ENCODE measurements at places on chromosomes 1 and 21.

- DNase-seq = no peak
Measured at GRCh38 chr1:185565302-185565701, 168.9 kb upstream of the HMCN1 start.

GRCh38 chr1:29201595-29202051 is 19.9 kb upstream of the SRSF4 start:
- no peak for DNase-seq

DNA sequence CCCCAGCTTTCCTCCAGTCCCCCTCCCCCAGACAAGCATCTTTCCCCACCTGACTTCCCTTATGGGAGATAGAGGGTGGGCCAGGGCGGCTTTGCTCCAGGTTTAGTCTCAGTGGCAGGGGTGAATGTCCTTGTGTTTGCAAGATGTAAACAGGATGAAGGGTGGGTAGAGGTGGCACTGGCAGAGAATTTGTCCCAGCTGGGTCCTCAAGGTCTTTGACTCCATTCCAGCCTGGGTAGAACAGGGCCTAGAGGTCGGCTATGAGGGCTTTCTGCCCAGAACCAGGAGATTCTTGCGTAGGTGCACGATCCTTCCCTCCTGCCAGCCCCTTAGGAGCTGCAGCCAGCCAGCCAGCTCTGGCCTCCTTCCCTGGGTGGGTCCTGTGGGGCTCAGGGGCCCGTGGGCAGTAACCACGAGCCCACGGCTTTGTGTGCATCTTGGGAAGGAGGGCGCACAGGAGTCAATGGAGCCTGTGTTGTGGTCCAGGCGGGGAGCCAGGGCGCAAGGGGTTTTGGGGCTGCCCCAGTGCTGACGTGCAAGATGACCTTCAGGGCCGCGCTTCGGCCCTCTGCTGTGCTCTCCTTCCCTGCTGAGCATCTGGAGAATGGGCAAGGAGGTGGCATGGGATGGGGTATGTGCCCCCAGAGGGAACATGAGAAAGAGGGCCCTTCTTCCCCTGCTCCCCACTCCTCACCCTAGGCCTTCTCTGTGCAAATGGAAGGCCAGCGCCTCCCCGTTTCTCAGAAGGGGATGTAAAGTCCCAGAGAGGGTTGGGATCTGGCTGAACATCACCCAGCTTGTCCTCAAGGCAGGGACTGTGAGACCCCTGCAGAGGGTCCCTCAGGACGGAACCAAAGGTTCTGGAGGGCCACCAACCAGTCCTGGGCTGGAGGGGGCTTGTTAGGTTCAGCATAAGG is 15.7 kb downstream of the POU3F1 start:
- DNase-seq = peak; percentile 9

- DNase-seq = no peak
Measured at GRCh38 chr1:32138965-32139364, 31.1 kb downstream of the KPNA6 start.

DNA sequence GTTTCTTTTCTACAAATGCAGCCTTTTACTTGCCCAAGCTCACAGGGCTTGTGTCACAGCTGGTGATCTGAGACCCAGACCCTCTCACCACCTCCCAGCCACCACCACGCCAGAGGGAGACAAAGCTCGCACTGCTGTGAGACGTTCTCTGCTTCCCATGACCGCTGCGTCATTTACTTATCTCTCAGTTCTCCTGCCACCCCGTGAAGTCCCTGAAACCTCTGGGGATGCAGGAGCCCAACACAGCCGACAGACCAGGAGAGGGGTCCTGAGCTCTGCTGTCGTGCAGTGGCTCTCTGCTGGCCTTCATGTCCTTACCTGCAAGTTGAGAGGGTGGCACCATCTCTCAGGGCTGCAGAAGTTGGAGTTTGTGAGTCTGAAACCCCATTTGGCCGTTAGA is 77.7 kb downstream of the SLC16A1 start:
- no peak for DNase-seq

GRCh38 chr1:7672864-7673263 is 98.2 kb upstream of the VAMP3 start:
- no peak for DNase-seq

DNA sequence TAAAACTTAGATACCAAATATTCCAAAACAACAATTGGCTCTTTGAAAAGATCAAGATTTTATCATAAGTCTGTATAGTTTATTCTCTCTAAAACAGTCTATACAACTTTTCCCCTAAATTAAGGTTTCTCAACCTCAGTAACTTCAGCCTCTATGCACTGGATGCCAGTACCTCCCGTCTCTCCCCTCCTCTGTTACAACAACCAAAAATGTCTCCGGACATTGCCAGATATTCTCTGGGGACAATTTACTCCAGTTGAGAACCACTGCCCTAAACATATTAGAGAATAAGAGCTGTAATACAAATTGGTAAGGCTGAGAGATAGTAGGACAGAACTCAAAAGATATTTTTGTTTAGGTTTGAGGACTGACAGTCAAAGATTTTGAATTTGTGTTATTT is 71.6 kb downstream of the TMEM200B start:
- no peak for DNase-seq

GRCh38 chr1:119774746-119775490 is 6.2 kb upstream of the HMGCS2 start:
- no peak for DNase-seq

- no peak for DNase-seq
Measured at GRCh38 chr1:57204091-57204490, 219.8 kb downstream of the DAB1 start.

DNA sequence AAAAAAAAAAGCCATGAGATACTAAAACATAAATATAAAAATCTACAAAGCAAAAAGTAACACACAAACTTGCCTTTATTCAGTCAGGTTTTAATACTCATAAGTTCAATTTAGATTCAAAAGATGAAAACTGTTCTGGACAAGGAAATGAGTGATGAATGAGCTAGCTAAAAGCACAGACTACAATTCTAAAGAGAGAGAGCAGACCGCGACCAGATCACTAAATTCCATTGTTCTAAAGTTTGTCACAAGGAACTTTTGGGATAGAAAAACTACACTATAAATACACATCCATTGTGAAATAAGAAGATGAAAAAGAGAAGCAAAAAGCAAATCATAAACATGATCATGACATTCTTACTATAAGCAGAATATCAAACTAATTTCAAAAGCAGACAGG is 1.7 kb downstream of the ODF2L start:
- DNase-seq = no peak
